ENCODE measurements at places on chromosomes 6 and 20. TPM values are rescaled to one million over a fixed set of nuclear protein-coding genes. Genes with fewer than 3 reads are reported as not detected.
A peak's percentile ranks its signal among the peaks of the same experiment; 100 is the strongest.

DNA sequence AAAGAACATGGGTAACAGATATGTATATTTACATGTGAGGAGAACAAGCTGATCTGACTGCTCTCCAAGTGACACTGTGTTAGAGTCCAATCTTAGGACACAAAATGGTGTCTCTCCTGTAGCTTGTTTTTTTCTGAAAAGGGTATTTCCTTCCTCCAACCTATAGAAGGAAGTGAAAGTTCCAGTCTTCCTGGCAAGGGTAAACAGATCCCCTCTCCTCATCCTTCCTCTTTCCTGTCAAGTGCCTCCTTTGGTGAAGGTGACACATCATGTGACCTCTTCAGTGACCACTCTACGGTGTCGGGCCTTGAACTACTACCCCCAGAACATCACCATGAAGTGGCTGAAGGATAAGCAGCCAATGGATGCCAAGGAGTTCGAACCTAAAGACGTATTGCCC is 5.2 kb downstream of the HFE start:
- no peak for DNase-seq

Gene FKBP1A
- 258 TPM for polyA plus RNA-seq

- DNase-seq = no peak
These were observed 41.0 kb upstream of the SIRPA start for GRCh38 chr20:1854246-1854645.

Gene HCRTR2
- 6.1 TPM for polyA plus RNA-seq

Gene PPP1R14C
- polyA plus RNA-seq = 42.3 TPM

- DNase-seq = no peak
These were observed 60.4 kb downstream of the SOBP start for GRCh38 chr6:107550241-107550840.

Gene OPRM1
- 2.5 TPM for polyA plus RNA-seq

DNA sequence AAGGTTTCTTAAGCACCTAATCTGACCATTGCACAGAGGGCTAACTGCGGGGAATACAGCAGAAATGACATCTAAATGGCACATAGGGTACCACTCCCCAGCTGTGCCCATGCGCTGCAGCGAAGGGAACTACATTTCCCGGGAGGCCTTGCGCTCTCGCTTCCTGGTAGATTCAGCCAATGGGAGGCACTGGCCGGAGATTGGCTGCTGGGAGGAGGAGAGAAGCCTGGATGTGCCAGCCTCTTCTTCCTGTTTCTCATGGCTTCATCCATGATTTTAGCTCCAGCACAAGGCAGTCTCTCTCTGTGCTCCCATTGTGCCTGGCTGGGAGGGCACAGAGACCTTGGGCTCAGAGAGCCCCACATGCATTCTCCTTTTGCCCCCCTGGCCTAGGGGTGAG is 101.7 kb upstream of the FOXA2 start:
- DNase-seq = peak; percentile 44

- DNase-seq = no peak
These were observed 187.4 kb upstream of the JARID2 start for GRCh38 chr6:15058200-15059061.

DNA sequence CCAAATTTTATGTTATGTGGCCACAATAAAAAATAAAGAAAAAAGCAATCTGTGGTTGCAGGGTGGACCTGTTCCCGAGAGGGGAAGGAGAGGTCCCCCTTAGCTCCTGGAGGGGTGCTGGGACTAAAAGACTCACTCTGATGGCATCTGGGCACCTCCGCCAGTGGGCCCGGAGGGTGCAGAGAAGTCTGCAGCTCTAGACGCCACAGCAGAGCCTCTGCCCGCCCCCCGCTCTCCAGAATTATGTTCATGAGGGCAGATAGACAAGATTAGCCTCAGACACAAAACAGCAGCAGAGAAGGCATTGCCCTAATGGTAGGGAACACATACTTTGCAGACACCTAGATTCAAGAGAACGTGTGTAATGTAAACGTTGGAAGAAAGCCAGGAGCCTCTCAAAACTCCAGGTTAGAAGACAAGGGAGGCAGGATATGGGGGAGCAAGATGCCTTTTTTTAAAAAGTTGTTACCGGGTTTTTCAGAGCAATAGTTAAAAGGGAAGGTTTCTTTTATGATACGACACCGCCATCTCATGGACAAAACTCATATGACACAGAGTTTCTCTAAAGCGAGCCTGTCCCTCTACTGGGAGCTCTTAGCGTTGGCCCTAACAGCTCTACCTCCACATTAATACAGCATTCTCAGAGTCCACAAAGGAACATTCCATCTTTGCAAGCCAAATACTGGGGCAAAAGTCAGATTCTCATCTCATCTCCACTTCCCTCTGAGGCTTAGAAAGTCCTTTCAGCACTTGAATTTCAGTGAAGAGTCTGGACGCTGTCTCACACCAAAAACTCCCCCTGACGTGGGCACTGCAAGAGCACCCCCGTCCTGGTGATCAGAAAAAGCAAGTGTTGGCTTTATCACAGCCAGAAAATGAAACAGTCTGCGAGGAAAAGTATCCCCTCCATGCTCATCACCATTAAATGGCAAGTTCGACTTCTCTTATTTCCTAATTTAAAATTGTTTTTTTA is 47.2 kb downstream of the FOXF2 start:
- peak; percentile 92 for DNase-seq
